ENCODE measurements at places on chromosomes 3 and 15. TPM values are rescaled to one million over a fixed set of nuclear protein-coding genes. Genes with fewer than 3 reads are reported as not detected.

The HHLA2 gene
- not detected for total RNA-seq

The MST1R gene
- total RNA-seq, result 0.78 TPM

The ISG20 gene
- total RNA-seq, result 2.9 TPM

The RTP1 gene
- not detected for total RNA-seq

The MESP1 gene
- 11.7 TPM for total RNA-seq

The TGM4 gene
- not detected for total RNA-seq

The ARPP21 gene
- 336 TPM for total RNA-seq

The RAD51 gene
- 0.41 TPM for total RNA-seq

The STOML1 gene
- 18.3 TPM for total RNA-seq
